GM23248 (cell line): ENCODE measurements at places on chromosomes 5 and 9.

DNA sequence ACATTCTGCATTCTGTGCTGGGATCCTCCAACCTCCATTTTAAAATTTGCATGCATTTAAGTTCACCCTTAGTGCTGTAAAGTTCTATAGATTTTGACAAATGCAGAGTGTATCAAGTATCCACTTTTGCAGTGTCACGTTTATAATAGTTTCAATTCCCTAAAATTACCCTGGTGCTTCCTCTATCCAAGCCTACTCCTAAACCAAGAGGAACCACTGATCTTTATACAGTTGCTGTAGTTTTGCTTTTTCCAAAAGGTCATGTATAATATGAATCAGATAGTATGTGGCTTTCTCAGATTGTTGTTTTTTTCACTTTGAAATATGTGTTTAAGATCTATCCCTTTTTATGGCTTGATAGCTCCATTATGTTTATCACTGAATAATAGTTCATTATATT lies 468.4 kb upstream of the CDH6 start:
- H3K4me3 ChIP-seq: no peak overlapping the region
- no peaks in the 10 kb centered on the region for H3K4me1 ChIP-seq
- no peaks in the 10 kb centered on the region for H3K27me3 ChIP-seq
- no peak overlapping the region for H3K27ac ChIP-seq
- H3K36me3 ChIP-seq: no peaks in the 10 kb centered on the region

DNA sequence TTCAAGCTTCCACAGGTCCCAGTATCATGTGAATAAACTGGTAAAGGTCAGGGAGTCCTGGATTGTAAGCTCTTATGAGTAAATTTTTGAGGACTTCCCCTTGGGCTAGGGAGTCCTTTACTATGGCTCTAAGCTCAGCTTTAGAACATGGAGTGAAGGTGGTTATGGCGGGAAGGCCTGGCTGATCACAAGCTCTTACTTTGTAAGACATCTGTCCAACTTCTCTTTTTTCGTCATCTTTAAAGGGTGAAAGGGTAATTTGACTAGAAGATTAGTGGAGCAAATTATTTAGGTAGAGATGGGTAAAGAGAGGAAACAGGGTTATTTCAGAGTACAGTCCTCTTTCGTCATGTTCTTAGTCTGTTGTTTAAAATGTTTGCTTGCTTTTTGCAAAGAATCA lies 155.4 kb downstream of the AOPEP start:
- peaks cover 54% of the 10 kb centered on the region for H3K4me1 ChIP-seq
- no peaks in the 10 kb centered on the region for H3K36me3 ChIP-seq
- no peaks in the 10 kb centered on the region for H3K27me3 ChIP-seq
- peak overlapping the region; percentile 55 for H3K27ac ChIP-seq

DNA sequence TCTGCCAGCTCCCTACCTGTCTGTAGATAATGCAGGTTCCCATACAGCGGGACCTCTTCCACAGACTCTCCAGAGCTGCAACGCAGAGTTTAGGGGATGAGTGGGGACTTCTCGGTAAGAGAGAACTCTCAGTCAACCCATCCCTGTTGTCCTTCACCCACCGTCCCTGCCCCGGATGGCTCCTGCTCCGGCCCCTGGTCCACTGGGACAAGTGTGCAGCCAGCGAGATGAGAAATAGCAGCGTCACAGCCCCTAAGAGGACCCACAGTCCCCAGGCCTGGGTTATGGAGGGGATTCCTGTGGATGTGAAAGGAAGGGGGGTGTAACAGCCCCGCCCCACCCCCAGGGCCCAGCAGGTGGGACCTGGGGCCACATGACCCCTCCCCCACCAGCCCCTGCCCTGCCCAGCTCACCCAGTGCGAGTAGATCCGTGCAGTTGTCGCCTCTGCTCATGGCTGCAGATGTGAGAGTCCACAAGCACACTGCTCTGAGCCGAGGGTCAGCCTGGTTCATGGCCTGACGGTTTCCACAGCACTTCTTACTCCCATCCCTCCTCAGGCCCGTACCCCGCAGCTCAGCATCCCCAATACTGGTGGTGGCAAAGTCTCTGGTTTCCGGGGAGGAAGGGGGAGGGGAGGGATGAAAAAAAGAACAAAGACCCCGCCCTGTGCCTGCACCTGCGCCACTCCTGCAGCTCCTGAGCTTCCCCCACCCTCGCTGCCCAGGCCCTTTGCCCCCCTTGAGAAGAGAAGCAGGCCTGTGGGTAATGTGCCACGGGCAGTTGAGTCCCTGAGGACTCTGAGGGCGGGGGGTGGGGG lies at the start of gene SIT1:
SIT1 (minus strand) TSS at position 591 of the 818 bp plus-strand sequence; CDS start at position 513, 78 bp downstream.
- H3K4me1 ChIP-seq: peaks cover 42% of the 10 kb centered on the region
- no peaks in the 10 kb centered on the region for H3K27me3 ChIP-seq
- peak within 1 kb of the TSS; percentile 48 for H3K27ac ChIP-seq
- H3K36me3 ChIP-seq: no peaks in the 10 kb centered on the region
- H3K4me3 ChIP-seq: 0 out of 2 replicates have a peak within 1 kb of the TSS, but pooled peaks have one; percentile 13

- H3K27me3 ChIP-seq: no peaks in the 10 kb centered on the region
- H3K36me3 ChIP-seq: peaks cover 26% of the 10 kb centered on the region; the same call in 1 of the 2 replicates
- H3K27ac ChIP-seq: no peak overlapping the region
- no peaks in the 10 kb centered on the region for H3K4me1 ChIP-seq
- H3K4me3 ChIP-seq: no peak overlapping the region
Observed at GRCh38 chr9:127817881-127818434, 15.3 kb downstream of the FPGS start.
